ENCODE measurements at places on chromosomes 13 and 19.
A peak's percentile ranks its signal among the peaks of the same experiment; 100 is the strongest.

DNA sequence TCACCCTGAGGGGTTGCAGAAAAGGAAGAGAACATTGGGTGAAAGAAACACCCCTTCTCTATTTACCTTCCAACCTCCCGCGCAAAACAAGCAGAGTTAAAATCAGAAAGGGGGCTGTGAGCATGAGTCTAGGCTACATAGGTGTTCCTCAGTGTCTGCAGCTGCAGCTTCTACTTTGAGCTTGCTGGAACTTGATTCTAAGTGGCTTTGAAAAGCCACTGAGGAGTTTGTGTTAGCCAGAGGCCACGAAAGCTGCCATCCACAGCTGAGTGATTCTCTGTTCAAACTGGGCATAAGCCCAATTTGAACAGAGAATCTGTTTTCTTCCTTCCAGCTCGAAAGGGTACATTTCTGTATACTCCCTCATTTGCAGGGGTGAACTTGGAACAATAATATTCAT, 343.9 kb downstream of the PCDH9 start:
- H3K4me1 ChIP-seq = no peaks in the 10 kb centered on the region
- H3K4me3 ChIP-seq = no peak overlapping the region
- no peaks in the 10 kb centered on the region for H3K36me3 ChIP-seq
- no peak for DNase-seq
- no peak overlapping the region for H3K27ac ChIP-seq

DNA sequence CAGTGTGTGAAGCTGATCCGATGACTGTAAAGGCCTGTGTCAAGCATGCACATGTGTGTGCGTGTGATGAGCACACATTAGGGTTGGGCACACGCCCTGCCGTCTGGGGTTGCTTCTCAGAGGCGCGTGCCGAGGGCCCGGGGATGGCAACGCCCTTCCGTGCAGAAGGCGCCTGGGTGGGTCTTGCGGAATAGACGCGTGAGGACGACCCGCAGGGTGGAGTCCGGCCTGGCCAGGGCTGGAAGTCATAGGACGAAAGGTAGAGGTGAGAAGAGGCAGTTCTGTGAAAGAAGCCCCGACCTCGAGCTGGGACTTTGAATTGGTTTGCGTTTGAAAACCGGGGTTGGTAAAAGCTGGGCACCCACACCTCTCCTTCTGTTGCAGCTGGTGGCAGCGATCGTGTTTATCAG, 35.7 kb downstream of the TMEM255B start:
- peaks cover 12% of the 10 kb centered on the region for H3K27me3 ChIP-seq
- H3K4me1 ChIP-seq = no peaks in the 10 kb centered on the region
- H3K4me3 ChIP-seq = no peak overlapping the region
- no peaks in the 10 kb centered on the region for H3K36me3 ChIP-seq

DNA sequence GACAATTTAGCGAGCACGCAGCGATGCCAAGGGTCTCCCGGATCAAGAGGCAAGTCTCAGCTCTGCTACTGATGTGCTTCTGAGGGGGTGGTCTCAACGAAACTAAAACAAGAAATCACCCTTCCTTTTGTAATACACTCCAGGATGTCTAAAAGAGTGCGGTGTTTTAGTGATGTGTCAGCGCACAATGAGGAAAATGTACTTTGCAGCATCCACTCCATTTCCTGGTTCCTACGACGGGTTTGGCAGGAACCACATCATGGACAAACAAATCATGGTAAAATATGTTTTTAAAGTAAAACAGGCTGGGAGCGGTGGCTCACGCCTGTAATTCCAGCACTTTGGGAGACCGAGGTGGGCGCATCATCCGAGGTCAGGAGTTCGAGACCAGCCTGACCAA, 154.0 kb upstream of the TSC22D1 start:
- H3K4me3 ChIP-seq = no peak overlapping the region
- no peak overlapping the region for H3K27ac ChIP-seq
- no peak for DNase-seq

DNA sequence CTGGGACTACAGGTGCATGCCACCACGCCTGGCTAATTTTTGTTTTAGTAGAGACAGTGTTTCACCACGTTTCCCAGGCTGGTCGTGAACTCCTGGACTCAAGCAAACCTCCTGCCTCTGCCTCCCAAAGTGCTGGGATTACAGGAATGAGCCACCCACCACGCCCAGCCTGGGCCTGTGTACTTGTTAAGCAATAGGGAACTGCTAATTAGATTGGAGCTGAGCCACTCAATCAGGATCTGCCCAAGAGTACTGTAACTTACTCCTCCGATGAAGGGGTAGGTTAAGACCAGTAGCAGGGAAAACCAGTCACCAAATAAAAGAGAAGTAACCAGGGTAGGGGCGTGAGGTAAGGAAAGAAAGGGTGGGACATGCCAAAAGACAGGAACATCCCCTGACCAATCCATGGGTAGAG, 2.3 kb downstream of the DDX39A start:
- no peak for DNase-seq
- peak overlapping the region; percentile 95 for H3K27ac ChIP-seq
- H3K36me3 ChIP-seq = peaks cover 82% of the 10 kb centered on the region
- peaks cover 46% of the 10 kb centered on the region for H3K4me1 ChIP-seq
- no peaks in the 10 kb centered on the region for H3K27me3 ChIP-seq

GRCh38 chr19:49560358-49560900, 19.9 kb downstream of the NOSIP start:
- peaks cover 37% of the 10 kb centered on the region for H3K36me3 ChIP-seq
- peak overlapping the region; percentile 79 for H3K4me3 ChIP-seq
- peak overlapping the region; percentile 93 for H3K27ac ChIP-seq
- peaks cover 54% of the 10 kb centered on the region for H3K4me1 ChIP-seq

DNA sequence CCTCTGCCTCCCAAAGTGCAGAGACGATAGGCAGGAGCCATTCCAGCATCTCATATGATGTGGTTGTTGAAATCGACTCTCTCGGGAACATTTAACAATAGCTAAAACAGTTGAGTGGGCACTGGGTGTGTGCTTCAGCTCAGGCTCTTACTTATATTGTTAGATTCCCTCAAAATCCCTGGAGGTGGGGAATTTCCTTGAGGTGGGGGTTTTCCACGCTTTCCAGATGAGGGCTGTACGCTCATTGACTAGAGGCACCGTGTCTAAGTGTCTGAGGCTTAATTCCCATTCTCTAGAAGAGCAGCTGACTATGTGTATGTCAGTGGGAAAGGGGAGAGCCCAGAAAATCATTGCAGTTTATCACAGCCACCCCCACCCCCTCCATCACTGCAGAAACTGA, 10.8 kb upstream of the GRAMD1A start:
- H3K27me3 ChIP-seq = no peaks in the 10 kb centered on the region
- no peak overlapping the region for H3K27ac ChIP-seq
- H3K36me3 ChIP-seq = peaks cover 3% of the 10 kb centered on the region
- no peak for DNase-seq
- peaks cover 9% of the 10 kb centered on the region for H3K4me1 ChIP-seq
